ENCODE measurements at places on chromosomes 1 and 21. TPM values are rescaled to one million over a fixed set of nuclear protein-coding genes. Genes with fewer than 3 reads are reported as not detected.

MUTYH gene
- 12.0 TPM for total RNA-seq

- peak; percentile 43 for DNase-seq
Observed at GRCh38 chr21:42145569-42146272, 73.2 kb upstream of the ABCG1 start.

DNA sequence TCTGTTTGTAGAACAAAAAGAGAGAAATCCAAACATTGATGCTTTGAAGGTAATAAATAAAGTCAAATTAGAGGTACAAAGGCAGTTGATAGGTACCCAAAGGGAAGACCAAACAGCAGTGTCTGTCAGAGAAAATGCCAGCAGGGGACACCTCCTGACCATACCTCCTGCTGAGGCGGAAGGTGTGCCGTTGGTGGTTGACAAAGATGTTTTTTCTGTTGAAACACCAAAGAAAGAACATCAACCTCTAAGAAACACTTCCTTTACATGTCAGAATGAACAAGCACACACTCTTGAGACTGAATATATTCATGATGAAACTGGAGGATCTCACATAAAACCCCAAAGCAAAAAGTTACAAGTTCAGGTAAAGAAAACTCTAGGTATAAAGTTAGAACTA lies 128.3 kb downstream of the MACF1 start:
- no peak for DNase-seq

GRCh38 chr1:45407629-45408287 lies 67.5 kb upstream of the MUTYH start:
- DNase-seq, result no peak

DNA sequence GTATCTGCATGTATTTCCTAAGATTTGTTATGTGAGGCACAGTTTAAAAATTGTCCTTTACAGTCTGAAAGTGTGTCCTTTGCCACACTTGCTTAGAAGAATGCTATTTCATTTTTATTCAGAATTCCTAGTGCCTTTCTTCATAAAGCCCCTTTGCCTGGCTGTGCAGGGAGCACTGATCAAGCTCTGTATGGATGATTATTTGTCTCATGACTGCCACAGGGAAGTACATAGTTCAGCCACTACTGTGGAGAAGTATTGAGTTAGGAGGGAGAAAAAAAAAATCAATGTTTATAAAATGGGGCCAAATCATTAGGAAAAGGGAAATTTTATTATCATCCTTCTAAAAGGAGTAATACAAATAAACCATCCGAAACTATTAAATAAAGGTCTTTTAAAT lies 51.4 kb downstream of the LHX4 start:
- no peak for DNase-seq
